CD8-positive, alpha-beta T cell (primary cell): ENCODE measurements at places on chromosomes 6 and 20.
A peak's percentile ranks its signal among the peaks of the same experiment; 100 is the strongest.

DNA sequence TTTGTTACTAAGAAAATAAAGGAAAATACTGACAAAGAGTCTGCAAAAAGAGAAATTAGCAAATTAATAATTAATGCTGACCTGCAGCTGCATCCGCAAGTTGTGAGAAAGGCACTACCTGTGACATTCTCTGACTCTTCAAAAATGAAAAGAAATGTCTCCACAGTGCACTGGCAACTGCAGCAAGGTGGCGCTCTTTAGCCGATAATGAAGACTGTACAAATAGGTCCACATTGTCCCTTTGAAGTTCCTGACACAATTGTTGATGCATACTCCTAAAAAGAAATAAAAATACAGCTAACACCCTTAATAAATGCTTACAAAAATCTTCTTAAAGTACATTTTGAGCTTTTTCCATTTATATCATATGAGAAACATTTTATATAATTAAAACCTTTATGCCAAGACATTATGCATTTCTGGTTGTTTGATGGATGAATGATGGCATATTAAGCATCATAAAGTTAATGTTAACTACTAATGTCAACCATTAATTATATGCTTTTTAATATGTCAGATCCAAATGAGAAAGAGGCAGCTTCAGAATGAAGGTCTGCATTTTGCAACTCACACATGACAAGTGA, 96.5 kb downstream of the MMS22L start:
- DNase-seq = peak; percentile 47

DNA sequence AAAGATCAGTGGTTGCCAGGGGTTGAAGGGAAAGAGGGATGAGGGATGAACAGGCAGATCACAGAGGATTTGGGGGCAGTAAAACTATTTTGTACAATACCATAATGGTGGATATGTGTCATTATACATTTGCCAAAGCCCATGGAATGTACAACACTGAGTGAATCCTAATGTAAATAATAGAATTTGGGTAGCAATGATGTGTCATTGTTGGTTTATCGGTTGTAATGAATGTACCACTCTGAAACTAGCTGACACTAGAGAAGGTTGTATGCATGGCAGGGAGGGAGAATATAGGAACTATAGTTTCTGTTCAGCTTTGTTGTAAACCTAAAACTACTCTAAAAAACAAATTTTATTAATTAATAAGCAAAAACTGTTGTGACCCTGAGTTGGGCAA, 17.8 kb upstream of the ASF1A start:
- no peak for DNase-seq

DNA sequence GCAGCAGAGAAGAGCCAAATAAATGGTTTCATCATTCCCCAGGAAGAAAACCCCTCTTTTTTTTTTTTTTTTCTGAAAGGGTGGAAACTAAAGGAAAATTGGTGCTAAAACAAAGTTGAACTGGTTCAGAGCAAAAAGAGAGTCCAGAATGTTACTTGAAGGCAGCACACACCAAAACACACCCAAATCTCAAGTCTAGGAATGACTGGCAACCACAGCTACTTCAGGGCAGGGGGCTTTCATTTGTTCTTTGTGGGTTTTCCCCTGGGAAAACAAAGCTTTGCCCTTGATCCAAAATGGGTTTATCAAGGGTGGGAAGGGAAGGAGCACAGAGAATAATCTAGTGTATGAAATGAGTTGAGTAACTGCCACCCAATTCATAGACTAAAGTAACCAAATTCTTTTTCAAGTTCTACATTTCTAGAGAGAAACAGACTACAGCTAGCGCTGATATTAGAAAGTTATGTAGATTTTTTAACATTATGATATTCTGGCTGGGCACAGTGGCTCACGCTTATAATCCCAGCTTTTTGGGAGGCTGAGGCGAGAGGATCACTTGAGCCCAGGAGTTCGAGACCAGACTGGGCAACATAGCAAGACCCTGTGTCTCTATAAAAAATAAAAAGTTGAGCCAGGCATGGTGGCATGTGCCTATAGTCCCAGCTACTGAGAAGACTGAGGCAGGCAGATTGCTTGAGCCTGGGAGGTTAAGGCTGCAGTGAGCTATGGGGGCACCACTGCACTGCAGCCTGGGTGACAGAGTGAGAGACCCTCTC, 119.8 kb downstream of the NFATC2 start:
- no peak for DNase-seq

GRCh38 chr6:106844930-106845329, 129.6 kb downstream of the CD24 start:
- no peak for DNase-seq

- peak; percentile 82 for DNase-seq
Measured at GRCh38 chr20:41316602-41317545, 657 bp downstream of the ZHX3 start.

GRCh38 chr20:22339091-22339881, 245.1 kb downstream of the FOXA2 start:
- no peak for DNase-seq

DNA sequence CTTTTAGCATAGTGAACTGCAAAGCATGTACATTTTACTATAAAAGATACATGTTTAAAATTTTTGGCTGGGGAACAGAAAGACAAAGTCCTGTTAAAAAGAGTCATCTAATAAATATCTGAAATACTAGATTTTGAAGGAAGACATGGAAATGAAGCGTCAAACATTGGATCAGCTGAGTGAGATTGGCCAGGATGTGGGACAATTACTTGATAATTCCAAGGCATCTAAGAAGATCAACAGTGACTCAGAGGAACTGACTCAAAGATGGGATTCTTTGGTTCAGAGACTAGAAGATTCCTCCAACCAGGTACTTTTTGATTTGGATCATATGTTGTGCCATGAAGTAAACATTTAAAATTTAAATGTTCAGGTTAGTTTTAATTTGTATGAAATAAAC, 162.3 kb downstream of the UTRN start:
- DNase-seq = no peak

DNA sequence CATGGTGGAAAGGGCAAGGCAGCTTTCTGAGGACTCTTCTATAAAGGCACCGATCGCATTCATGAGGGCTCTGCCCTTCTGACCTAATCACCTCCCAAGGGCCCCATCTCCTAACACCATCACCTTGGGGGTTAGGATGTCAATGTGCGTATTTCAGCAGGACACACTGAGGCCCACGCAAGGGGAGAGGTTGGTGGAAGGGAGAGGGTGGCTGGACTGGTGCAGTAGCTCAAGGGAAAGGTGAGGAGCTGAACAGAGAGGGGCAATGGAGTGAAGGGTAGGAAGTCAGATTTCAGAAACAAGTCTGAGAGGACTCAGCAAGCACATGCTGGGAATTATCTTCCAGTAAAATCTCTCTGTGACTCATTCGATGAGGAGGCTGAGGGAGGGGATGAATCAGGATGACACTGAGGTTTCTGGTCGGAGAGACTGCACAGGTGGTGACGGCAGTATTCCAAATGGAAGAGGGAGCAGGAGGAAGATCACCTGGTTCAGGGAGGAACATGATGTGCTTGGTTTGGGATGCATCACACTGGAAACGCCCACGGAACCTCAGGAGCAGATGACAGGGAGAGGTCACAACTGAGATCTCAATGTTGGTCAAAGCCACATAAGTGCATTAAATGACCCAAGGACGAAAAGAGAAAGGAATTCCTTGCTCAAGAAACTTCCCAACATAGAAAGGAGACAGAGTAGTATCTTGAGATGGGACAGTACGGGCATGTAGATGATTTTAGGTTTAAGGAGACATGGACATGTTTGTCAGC, 67.1 kb downstream of the TFAP2A start:
- no peak for DNase-seq

- DNase-seq = no peak
Measured at GRCh38 chr6:43178150-43178549, 3.8 kb upstream of the CUL9 start.

DNA sequence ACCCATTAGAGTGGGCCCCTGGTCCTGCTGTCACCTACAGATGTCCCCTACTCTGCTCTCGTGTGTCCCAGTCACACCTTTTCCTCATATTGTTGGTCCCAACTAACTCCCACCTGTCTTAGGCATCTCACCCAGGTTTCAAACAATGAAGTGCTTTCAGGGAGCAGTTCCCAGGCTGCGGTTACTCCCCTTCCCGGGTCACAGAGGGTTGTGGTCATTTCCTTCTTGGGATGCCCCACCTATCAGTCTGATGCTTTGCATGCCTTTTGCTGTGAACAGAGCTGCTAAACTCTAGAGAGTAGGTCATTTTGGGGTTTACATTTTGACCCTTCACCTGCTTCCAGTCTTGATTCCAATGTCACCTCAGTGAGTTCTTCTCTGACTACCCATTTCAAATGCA, 181.6 kb downstream of the CDC5L start:
- no peak for DNase-seq

GRCh38 chr6:110547266-110547964, 71.0 kb upstream of the SLC22A16 start:
- no peak for DNase-seq

GRCh38 chr6:163782436-163783003, 368.0 kb downstream of the QKI start:
- DNase-seq = no peak

DNA sequence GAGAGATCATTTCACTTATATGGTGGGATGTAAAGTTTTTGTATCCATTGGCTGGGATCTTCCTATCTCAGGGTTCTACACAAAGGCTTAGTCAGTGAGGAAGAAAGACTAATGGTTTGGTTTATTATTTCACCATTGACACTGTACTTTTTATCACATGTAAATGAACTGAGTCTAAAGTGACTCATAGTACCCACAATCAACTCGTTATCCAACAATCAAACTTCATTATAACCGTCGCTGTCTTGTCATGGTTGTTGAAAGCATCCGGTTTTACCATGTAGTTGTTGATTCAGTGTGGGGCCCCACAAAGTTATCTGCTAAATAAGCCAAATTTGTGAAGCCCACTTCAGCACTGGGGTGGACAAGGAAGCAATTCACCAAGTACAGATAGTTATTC, 55.8 kb upstream of the MTRF1L start:
- DNase-seq = no peak

GRCh38 chr6:141264101-141264500, 868.6 kb upstream of the GJE1 start:
- no peak for DNase-seq

GRCh38 chr6:140854318-140854717, 1278.4 kb upstream of the GJE1 start:
- no peak for DNase-seq

DNA sequence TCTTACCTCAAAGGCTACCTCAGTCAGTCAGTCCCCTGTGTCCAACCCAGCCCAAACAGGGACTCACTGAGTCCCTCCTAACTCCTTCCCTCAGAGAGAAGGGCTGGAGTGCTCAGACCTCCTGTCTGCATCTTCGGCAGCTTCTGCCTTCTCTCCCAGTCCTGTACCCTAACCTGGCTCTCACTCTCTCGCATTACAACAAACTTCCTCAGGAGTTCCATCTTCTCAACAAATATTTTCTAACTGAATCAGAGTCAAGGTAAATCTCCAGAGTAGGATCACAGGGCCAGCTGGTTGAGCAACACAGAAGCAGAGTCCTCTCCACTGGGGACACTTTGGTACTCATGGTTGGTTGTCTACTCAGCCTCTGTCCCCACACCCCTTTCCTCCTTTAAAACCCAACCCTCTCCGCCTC, 92.3 kb downstream of the MRPL14 start:
- DNase-seq = no peak

DNA sequence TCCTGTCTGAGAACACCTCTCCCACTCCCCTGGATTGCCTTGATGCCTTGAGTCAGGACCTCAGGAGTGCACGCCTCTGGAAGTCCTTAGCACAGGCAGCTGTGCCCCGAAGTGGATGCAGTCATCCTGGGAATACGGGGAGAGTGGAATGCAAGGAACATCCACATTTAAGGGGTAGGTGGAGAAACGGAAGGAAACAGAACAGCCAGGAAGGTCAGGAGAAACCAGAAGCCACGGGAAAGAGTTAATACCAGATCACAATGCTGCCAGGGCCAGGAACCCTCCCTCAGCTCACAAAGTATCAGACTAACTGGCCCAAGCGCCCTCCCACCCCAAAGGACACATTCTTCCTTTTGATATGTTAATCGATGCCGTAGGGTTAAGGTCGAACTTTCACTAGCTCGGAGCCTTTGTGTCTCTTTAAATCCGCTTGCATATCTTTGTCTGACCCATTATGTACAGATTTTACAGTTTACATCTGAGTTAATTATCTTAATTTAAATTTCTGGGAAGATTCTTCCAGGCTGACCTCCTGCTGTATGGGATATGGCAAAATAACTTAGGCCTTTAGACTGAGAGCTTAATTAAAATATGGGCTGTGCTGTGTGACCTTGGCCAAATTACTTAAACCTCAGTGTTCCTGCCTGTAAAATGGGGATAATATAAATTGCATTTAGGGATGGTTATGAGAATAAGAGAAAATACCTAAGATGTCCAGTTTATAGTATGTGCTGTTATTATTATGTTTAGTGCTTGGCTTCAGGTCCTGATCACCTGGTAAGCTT, 24.0 kb upstream of the CCND3 start:
- DNase-seq = no peak

DNA sequence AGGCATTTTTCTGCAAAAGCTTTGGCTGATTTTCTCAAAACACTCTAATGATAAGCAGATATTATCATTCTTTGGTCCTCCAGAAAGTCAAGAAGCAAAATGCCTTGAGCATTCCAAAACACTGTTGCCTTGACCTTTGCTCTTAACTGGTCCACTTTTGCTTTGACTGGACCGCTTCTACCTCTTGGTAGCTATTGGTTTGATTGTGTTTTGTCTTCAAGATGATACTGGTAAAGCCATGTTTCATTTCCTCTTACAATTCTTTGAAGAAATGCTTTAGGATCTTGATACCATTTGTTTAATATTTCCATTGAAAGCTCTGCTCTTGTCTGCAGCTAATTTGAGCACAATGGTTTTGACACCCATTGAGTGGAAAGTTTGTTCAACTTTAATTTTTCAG, 35.6 kb upstream of the SDHAF4 start:
- no peak for DNase-seq

DNA sequence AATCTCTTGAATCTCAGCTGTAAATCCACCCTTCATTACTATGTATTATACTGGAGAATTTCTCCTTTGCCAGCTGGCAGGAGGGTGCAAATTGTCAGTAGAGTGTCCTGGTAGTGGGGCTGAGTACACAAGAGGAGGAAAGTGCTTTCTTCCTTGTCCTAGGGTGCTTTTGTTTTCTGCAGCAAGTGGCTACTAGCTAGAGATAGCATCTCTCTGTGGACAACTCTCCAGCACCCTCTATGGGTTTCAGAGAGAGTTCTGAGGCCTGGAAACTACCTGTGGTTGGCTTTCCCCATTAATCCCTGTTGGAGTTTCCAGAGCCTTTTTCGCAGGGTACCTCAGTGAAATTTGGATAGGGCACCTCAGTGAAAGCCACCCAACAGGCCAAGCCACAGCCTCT, 422.5 kb upstream of the RGS17 start:
- no peak for DNase-seq

DNA sequence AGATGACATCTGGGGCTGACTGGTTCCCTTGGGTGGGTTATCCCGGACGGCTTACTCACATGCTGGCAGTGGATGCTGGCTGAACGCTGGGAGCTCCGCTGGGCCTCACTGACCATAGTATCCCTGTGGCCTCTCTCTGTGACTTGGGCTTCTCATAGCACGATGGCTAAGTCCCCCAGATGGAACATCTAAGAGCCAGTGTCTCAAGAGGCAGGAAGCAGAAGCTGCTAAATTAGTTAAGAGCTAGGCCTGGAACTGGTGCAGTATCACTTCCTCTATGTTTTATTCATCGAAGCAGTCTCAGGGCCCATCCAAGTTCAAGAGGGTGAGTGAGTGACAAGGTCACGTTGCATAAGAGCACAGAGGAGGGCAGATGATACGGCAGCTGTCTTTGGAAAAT, 116.5 kb upstream of the LAMP5 start:
- no peak for DNase-seq
